CD4-positive, alpha-beta T cell treated with Interleukin-15 for 4 hours (primary cell): ENCODE measurements at places on chromosomes 7 and 10.

DNA sequence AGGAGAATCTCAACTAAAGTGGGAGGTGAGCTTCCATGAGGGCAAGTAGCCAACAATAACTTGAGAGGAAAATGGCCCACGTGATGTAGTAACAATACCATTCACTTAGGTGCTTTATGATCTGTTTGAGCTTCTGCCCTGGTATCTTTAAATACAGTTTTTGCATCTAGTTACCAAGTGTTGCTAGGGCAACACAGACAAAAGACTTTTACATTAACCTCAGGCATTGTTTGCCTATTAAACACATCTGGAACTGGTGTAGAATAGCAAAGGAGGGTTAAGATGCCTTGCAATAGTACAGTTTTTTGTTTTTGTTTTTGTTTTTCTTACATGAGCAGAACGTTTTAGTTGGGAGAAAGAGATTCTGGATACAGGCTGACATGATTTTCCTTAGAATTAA lies 97.7 kb upstream of the MTPN start:
- no peak for DNase-seq

GRCh38 chr10:114017271-114017670 lies 26.4 kb upstream of the ADRB1 start:
- DNase-seq, result no peak

GRCh38 chr7:96266580-96266979 lies 55.3 kb downstream of the SLC25A13 start:
- DNase-seq, result no peak

GRCh38 chr7:5344342-5344741 lies 61.6 kb downstream of the SLC29A4 start:
- no peak for DNase-seq

DNA sequence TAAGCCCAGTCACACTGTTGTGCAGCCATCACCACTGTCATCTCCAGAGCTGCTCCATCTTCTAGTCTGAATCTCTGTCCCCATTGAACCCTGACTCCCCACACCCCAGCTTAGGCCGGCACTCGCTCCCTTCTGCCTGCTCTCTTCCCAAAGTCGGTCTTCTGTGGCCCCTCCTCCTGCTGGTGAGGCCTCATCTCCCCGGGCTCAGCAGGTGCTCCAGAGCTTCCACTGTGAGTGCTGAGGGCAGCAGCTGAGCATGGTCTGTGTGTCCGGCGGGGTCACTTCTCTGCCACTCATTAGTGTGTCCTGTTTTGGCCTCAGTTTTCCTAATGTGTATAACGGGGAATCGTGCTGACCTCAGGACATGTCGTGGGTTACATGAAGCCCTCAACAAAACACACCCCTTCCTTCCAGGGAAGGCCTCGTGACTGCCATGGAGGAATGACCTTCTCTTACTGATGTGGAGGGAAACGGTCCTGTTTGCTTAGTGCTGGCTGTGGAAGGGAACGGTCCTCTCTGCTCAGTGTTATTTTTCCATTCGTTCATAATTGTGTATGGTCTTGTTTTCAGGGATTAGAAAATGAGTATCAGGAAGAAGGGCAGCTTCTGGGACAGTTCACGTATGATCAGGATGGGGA lies 4.3 kb upstream of the GET4 start:
- no peak for DNase-seq

GRCh38 chr7:140300243-140301136 lies 97.8 kb downstream of the SLC37A3 start:
- no peak for DNase-seq

DNA sequence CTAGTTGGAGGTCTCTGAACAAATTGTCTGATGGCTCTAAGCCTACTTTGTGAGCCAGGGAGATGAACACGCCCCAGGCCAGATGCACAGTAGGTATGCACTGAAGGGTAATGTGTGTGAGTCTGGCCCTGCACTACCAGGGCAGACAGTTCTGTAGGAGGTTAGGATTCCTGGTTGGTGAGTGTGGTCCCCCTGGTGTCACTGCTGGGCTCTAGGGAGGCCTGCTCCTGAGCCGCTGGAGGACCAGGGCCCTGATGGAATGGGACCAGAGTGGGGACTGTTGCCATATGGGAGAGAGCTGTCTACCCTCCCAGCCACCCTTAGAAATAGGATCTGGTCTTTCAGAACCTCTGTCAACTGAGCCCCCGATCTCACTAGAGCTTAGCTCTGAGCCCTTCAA lies 42.0 kb downstream of the CDH23 start:
- DNase-seq, result no peak

GRCh38 chr10:1255600-1256431 lies 199.6 kb downstream of the WDR37 start:
- no peak for DNase-seq

DNA sequence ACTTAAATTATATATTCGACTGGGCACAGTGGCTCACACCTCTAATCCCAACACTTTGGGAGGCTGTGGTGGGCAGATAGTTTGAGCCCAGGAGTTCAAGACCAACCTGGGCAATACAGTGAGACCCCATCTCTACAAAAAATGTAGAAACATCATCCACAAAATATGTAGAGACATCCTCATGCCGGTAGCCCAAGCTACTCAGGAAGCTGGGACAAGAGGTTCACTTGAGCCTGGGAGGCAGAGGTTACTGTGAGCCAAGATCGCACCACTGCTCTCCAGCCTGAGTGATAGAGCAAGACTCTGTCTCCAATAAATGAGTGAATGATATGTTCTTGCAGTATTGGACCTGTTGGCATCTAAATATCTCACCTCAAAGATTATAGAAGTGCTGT lies 22.6 kb upstream of the TNS3 start:
- no peak for DNase-seq

GRCh38 chr7:155580367-155580766 lies 34.0 kb upstream of the CNPY1 start:
- DNase-seq, result no peak

DNA sequence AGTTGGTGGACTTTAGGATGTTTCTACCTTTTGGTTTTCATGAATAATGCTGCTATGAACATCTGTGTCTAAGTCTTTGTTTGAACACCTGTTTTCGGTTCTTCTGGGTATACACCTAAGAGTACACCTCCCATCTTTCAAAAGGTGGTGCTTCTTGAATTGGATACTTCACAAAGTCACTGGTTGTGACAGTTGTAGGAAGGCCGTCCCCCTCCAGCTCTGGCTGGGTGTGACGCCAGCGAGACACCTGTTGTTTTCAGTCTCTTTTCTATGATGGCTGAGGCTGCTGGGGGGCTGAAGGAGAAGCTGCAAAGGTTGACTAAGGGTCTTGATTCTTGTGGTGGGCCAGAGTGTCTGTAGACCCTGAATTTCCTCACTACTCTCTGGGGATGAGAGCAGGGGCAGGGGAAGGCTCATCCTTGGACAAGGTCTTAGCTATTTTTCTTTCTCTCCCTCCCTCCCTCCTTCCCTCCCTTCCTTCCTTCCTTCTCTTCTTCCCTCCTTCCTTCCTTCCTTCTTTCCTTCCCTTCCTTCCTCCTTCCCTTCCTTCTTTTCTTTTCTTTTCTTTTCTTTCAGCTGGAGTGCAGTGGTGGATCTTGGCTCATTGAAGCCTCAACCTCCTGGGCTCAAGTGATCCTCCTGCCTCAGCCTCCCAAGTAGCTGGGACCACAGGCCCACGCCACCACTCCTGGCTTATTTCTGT lies 5.6 kb downstream of the NEURL1 start:
- DNase-seq, result no peak

DNA sequence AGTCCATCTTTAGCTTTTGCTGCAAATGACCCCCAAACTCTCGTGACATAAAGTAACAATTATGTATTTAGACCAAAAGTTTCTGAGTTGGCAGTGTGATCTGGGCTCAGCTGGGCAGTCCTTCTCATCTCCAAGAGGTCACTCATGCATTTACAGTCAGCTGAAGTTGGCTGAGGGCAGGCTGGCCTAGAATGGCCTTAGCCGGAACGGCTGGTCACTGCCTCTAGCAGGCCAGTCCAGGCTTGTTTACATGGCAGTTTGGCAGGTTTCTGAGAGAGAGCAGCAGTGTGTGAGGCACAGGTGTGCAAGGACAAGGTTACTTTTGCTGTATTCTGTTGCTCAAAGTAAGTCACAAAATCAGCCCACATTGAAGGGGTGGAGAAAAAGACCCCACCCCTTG lies 200.0 kb upstream of the AGK start:
- DNase-seq, result no peak

DNA sequence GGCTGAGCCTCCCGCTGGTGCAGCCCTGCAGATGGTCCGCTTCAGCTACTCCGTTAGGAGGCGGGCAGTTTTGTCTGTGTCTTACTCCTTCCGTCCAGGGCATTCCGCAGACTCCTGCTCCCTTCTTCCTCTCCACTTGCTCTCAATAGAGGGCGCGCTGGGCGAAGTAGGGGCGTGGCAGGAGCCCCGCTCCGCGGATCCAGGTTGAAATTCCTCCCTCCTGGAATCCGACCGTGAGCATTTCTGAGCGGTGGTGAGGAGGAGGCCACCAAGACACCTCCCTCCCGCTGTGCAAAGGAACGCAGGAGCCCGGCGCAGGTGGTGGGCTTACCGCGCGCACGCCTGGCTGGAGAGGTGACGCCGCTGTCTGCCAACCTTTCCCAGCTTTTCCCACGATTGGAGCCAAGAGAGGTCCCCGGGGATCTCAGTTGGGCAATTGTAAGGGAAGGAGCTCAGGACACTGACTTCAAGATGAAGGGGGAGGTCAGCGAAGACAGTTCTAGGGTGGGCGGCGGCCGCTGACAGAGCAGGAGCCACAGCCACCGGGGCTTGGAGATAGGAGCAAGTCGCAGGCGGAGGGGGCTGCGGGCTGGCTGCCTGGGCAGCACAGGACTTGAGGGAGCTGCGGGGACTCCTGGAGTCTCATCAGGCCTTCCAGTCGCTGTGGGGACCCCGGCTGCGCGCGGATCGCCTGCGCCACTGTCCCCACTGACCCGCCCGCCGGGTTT lies 1011.3 kb downstream of the XPNPEP1 start:
- DNase-seq, result no peak

GRCh38 chr10:61024151-61024855 lies 80.3 kb upstream of the RHOBTB1 start:
- no peak for DNase-seq

GRCh38 chr7:47326220-47326619 lies 255.7 kb downstream of the TNS3 start:
- no peak for DNase-seq
